WTC11 (cell line): ENCODE measurements at places on chromosomes 7 and 10. TPM values are rescaled to one million over a fixed set of nuclear protein-coding genes. Genes with fewer than 3 reads are reported as not detected.

Gene SAMD9L
- total RNA-seq, result 0.15 to 0.23 TPM (median 0.21 TPM) in 3 replicates

Gene AQP1
- total RNA-seq, result 0.81 to 1.4 TPM (median 1.1 TPM) in 3 replicates

Gene ITPRID1
- 0.98 to 1.4 TPM (median 1.1 TPM) in 3 replicates for total RNA-seq

DNA sequence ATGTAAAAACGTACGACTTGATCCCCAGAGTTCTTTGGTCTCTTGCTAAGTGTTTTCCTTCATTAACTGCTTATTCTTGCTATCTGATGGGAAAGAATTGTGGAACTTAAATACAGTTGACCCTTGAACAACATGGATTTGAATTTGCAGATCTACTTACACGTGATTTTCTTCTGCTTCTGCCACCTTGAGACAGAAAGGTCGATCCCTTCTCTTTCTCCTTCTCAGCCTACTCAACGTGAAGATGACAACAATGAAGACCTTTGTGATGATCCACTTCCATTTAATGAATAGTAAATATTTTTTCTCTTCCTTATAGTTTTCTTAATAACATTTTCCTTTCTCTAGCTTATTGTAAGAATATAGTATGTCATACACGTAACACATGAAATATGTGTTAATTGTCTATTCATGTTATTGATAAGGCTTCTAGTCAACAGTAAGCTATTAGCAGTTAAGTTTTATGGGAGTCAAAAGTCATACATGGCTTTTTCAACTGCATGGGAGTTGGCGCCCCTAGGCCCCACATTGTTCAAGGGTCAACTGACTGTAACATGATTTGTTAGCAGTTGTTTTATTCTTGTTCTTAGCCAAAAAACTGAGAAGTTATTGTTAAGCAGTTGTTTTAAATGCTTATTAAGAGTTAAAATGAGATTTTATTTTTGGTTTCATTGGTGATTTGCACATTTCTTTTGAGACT, 11.2 kb downstream of the MKLN1 start:
- H3K4me1 ChIP-seq, result peaks cover 40% of the 10 kb centered on the region
- no peak overlapping the region; the same call in 1 of the 2 replicates for H3K27ac ChIP-seq
- no peaks in the 10 kb centered on the region for H3K27me3 ChIP-seq
- no peak for DNase-seq

DNA sequence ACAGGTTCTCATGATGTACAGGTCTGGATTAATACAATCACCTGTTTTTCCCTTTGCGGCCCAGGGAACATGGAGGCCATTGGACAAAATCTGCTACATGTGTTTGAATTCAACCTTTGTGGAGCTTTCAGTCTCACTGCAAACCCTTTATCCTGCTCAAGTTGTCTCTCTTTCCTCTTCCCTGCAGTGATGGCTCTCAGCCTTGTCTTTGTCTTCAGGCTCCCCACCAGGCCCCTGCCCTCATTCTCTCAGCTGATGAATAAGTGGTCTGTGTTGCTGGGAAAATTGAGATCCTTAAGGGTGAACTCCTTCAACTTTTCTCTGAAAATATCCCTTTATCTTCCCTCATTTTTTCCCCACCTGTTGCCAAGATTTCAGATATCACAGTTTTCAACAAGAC, 791.2 kb downstream of the GRID1 start:
- H3K27me3 ChIP-seq, result no peaks in the 10 kb centered on the region
- no peak for DNase-seq
- H3K4me3 ChIP-seq, result no peak overlapping the region
- no peaks in the 10 kb centered on the region for H3K36me3 ChIP-seq
- no peak overlapping the region for H3K27ac ChIP-seq

- no peaks in the 10 kb centered on the region for H3K36me3 ChIP-seq
- no peaks in the 10 kb centered on the region for H3K27me3 ChIP-seq
- no peak overlapping the region for H3K27ac ChIP-seq
These were observed 85.5 kb upstream of the AKR1E2 start for GRCh38 chr10:4740471-4740870.

- no peaks in the 10 kb centered on the region for H3K36me3 ChIP-seq
- no peaks in the 10 kb centered on the region for H3K27me3 ChIP-seq
- no peak overlapping the region for H3K27ac ChIP-seq
- no peak overlapping the region for H3K4me3 ChIP-seq
These were observed 78.7 kb upstream of the ABI1 start for GRCh38 chr10:26939290-26939961.
